ENCODE measurements at places on chromosomes 16 and 17.

DNA sequence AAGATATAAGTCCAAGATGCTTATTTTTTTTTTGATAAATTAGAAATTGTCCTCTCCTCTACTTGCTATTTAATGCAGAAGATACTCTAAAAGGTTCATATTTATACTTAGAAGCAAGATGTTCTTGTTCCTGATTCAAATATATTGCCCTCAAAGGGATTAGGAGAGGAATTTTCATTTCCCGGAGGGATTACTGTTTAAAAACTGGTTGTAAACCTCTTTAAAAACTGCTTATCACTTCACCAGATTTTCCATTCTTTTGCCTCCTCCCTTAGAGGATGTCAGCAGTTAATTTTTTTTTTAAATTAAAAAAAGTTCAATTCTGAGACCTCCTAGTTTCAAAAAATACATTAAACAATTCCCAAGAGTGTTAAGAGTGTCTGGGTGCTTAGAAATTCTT is 2.8 kb downstream of the TENT4B start:
- no peak for DNase-seq

DNA sequence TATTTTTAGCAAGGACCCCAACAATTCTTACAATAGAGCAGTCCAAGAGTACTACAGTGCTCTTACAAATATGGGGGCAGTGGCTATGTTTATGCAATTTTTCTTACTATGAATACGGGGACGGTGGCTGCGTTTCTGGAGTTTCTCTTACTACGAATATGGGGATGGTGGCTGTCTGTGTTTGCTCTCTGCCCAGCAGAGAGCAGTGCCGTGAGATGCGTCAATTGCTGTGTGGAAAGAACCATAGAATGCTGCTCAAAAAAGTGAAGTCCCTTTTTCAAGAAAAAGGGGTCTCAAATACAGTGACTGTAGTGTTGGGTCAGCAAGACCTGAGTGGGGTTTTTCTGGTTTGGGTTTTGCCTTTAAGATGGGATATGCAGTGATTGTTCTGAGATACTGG is 53.9 kb downstream of the KNOP1 start:
- DNase-seq = no peak

- DNase-seq = no peak
These were observed 14.5 kb upstream of the WDR45B start for GRCh38 chr17:82662711-82663261.

DNA sequence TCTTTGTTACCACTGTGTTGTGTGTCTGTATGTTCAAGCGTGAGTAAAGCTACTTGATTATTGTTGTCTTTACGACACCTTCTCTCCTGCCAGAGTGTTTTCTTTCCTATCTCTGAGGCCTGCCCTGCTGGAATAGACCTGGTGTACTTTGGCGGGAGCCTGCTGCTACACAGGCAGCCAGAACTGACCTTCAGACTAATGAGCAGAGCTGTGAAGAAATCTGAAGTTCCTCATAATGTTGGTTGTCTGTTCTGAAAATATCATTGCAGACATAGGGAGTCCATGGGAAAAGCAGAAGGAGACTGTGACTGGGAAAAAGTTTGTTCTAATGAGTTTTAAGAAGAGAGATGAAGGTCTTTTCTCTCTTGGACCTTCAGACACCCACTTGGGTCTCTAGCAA is 9.8 kb downstream of the RHOT1 start:
- no peak for DNase-seq

DNA sequence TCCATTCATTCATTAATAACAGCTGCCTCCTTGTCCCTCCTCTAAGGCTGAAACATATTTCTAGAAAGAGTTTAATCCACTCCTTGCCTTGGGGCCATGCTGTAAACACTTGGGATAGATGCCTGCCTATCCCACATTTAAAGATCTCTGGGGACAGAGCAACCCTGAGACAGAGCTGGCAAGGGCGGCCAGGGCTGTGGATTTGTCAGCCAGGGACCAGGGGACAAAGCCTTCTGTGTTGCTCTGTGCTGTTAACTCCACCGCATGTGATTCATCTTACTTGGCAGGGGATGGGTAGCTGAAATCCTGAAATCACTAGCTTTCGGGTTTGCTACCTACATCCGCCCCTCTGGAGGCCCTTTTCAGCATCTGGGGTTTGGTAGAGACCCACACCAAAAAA is 392.9 kb downstream of the SLC39A11 start:
- DNase-seq = no peak

DNA sequence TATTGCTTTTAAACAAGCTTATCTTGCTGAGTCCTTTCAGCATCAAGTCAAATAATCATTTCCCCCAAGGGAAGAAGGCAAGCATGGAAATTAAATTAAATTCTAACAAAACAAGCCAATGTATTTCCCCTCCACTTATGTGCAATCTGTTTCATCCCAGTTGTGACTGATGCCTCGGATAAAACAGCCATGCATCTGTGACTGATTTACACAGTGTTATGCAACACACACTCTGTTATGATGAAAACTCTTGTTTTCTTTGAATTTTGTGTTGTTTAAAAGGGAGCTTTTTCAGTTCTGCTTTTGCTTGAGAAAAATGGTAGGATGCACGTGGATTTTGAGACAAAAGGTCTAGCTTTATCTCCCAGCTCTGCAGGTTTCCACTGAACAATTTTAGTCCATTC is 32.6 kb downstream of the TMEM100 start:
- DNase-seq = no peak

DNA sequence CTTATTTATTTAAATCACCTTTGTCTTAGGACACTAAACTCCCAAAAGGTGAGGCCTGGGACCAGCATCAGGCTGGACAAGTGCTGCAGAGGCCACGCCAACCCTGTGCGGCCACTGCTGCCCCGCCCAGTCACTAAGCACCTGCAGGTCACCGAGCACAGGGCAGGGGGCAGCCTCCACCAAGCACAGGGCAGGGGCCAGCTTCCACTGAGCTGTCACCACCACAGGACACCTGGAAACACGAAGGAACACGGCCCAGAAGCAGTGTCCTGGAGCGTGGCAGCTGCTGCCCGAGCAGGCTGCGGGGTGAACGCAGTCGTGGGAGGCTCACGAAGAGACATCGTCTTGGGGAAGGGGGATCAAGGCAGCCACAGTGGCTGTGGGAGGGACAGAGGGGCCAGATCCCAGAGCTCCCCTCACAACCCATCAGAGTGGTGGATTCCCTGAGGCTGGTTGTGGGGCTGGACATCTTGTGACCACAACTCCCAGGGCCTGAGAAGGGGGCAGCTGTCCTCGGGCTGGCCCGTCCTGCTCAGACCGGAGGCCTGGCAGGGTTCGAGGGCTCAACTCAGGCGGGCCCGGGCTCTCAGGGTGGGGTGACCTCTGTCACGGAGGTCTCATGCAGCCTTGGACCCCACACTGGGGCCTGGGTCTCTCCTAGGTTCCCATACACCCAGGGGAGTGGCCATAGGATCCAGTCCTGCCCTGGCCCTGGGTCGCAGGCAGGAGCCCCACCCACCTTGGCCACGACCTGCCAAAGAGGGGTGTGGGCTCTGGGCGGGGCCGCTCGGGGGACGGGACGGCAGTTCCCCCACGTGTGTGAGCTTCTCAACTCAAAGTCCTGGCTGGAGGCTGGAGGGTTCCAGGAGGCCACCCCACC is 18.7 kb downstream of the RAB40B start:
- DNase-seq = no peak

DNA sequence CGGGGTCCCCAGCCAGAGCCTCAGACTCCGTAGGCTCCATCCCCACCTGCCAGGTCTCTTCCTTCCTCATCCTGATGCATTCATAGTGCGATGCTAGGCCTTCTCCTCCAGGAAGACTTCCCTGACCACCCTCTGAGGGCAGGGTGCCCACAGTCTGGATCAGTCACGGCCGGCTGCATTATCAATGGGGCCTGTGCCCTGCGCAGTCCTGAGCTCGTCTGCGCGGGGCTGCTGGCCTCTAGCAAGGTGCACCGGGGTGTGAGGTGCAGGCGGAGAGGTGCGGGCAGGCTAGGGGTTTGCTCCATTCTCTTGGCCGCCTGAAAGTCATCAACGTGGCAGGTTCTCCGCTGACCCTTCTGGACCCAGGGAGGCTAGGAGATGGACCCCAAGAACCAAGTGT is 56.9 kb upstream of the ACSF3 start:
- no peak for DNase-seq

DNA sequence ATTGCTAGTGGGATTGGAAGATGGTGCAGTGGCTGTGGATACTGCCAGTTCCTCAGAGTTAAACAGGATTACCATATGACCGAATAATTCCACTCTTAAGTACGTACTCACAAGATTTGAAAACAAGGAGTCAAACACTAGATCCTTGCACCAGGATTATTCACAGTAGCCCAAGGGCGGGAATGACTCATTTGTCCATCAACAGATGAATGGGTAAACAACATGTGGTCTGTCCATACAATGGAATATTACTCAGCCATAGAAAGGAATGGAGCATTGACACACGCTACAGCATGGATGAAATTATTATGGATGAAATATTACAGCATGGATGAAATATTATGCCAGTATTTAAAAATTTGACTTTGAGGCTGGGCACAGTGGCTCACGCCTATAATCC is 9.1 kb upstream of the MAPK8IP3 start:
- DNase-seq = no peak

GRCh38 chr16:12778726-12779125 is 25.0 kb downstream of the CPPED1 start:
- DNase-seq = no peak

GRCh38 chr17:69012895-69013805 is 47.6 kb downstream of the ABCA9 start:
- no peak for DNase-seq

DNA sequence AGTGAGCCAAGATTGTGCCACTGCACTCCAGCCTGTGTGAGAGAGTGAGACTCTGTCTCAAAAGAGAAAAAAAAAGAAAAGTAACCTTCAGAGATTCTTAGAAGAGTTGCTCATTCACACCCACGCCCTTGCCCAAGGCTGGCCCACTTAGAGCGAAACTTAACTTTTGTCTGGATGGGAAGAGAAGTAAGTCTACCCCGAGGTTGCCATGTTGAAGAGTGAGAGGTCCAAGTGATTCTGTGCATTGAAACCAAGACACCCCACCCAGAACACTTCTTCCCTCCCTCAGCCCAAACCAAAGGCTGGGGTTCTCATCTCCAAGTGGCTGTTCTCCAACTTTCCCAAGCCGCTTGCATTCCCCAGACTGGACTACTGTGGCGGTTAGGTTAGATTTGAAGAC is 2.4 kb upstream of the CISD3 start:
- DNase-seq = no peak

- no peak for DNase-seq
These were observed 1.1 kb upstream of the TEKT3 start for GRCh38 chr17:15342460-15342859.

- DNase-seq = no peak
These were observed 615 bp upstream of the SREBF1 start for GRCh38 chr17:17837380-17837821.

DNA sequence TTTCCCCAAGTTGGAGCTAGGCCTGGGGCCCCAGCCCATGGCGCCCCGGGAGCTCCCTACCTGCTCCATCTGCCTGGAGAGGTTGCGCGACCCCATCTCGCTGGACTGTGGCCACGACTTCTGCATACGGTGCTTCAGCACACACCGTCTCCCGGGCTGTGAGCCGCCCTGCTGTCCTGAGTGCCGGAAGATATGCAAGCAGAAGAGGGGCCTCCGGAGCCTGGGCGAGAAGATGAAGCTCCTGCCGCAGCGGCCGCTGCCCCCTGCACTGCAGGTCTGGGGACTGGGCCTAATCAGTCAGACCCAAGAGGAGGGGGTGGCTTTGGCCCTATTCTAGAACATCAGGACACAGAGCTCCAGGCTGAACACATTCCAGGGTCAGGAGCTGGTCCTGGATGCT is 1.5 kb downstream of the RNF112 start:
- no peak for DNase-seq

- DNase-seq = no peak
These were observed 7.1 kb downstream of the AKAP1 start for GRCh38 chr17:57092171-57092570.

- DNase-seq = no peak
These were observed 116.8 kb downstream of the HIC1 start for GRCh38 chr17:2171702-2172076.

- no peak for DNase-seq
These were observed at the start of gene TNFSF12 for GRCh38 chr17:7548585-7549400. Gene TNFSF12, plus strand, starts transcription at chr17:7549058. Its CDS starts 96 bp downstream, at chr17:7549154.

DNA sequence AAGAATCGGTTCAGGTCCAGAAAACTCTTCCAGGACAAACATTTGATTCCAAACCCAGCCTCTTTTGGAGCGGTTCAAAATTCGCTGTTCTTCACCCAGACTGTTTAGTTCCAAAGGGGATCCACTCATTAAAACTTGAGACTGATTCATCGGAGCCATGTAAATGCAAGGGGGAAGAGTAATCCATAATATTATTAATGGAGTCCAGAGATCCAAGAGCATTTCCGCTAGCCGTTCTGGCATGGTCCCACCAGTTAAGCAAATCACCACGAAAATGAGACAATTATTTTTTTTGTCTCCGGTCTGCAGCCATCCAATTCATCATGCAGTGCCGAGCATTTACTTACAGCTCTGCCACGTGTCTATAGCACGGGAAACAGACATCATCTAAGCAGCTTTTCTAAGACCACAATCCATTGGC is 15.1 kb downstream of the CDH8 start:
- DNase-seq = no peak

DNA sequence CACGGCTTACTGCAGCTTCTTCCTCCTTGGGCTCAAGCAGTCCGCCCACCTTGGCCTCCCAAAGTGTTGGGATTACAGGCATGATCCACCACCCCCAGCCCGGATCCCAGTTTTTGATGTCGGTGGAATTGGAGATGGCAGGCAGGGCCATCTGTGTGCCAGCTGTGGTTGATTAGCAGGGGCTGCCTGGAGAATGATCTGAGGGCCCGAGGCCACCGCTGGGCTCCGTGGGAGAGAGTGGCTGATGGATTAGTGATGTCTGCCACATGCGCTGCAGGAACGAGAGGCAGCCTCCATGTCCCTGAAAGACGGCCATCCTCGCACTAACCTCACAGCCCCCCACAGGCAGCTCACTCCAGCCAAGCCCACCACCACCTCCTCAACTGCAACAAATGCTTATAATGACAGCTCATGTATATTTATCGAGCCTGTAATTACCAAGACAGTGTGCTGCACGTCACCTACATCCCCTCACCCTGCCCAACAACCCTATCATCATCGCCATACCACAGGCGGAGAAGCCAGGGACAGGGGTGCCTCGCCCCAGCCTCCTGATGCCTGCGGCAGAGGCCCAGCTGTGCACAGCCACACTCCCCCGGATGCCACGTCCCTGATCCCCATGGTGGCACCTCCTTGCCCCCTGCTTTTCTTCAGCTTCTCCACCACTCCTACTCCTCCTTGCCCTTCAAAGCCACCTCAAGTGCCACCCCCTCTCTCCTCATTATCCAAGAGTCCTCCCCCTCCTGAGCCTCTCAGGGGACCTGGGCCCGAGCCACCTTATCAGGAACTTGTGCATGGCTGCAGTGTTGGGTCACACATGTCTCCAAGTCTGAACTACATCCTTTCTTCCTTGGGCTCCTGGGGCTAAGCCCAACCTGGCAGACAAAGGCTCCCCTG is 33.2 kb downstream of the ACTG1 start:
- no peak for DNase-seq
